Stimulated activated CD8-positive, alpha-beta memory T cell treated with anti-CD3 and anti-CD28 coated beads, Interleukin-7, amount 100 ng/mL, for 1 hour (primary cell): ENCODE measurements at places on chromosomes 16 and 17.
A peak's percentile ranks its signal among the peaks of the same experiment; 100 is the strongest.

GRCh38 chr16:30445408-30446202 lies at the start of gene SEPHS2:
TSS of gene SEPHS2 (minus strand) at chr16:30445874. CDS start at chr16:30445727, 147 bp downstream.
- DNase-seq, result peak; percentile 92

DNA sequence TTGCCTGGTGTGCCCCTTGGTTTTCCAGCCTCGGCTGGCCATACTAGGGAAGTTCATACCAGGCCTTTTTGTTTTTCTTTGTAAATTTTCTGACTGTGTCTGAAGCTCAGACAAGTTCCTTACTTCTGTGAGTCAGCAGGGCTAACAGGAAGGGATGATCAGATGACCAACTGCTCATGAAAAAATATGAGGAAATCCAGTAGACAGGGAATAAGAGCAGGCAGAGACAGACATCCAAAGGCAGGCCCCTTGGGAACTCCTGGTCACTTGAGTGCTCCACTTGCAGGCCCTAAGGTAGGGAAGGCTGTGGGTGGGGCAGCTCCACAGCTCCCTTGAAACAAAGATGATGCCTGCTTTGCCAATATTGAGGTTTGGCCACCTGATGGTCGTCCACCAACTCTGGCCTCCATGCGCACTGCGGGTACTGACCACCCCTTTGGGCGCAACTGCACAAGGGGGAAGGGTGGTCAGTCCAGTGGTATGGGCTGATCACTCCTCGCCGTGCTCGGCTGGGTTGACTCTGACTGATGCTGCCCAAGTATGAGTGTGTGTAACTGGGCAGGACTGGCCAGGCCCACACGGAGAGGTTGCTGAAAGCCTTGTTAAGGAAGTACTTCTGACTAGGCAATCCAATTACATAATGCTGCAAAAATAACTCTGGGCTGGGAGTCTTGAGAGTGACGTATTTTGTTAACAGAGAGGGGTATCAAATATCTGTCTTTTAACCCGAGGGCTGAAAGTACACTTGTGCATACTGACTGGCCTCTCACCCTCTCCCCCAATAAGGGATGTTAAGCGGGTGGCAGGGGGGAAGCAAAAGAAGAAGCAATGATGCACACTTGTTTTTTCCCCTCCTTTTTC lies 20.8 kb upstream of the ZFHX3 start:
- no peak for DNase-seq

GRCh38 chr16:66662445-66663194 lies 33.9 kb downstream of the CMTM4 start:
- no peak for DNase-seq

DNA sequence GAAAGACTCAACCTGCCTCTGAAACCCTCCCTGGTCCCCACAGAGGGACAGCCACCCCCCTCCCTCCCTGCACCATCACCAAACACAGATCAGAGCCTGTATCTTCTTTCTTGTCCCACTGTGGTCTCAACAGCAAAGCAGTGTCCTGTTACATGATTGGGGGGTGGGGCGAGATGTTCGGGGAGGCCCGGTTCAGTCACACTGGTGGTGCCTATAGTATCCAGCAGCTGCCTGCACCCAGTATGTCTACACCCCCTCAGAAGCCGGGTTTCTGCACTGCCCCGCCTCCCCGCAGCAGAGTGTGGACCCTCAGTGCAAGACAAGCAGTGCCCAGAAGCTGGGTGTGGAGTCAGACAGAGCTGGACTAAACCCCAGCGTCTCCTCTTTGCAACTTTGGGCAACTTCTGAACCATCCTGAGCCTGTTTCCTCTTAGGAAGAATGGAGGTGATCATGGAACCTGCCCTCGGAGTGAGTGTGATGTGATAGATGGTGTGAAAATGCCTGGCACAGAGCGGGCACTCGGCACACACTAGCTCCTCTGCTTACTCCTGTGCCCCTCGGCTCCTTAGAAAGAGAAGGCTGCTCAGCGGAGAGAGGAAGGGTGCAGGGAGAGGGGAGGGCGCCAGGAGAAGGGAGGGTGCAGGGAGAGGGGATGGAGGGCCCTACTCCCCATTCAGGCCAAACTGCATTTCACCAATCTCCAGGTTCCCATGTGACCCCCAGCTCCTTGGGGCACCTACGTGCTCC lies 84.0 kb upstream of the TNRC6C start:
- DNase-seq, result no peak

GRCh38 chr17:69540356-69540755 lies 125.9 kb downstream of the MAP2K6 start:
- no peak for DNase-seq

- no peak for DNase-seq
These were observed 108.5 kb downstream of the MAF start for GRCh38 chr16:79492036-79492435.

GRCh38 chr17:82242698-82242976 lies 13.8 kb downstream of the SLC16A3 start:
- DNase-seq, result no peak

GRCh38 chr16:17343028-17343427 lies 127.7 kb downstream of the XYLT1 start:
- DNase-seq, result no peak

GRCh38 chr17:72775919-72776318 lies 316.6 kb downstream of the SLC39A11 start:
- DNase-seq, result no peak

GRCh38 chr16:20867585-20867984 lies 32.6 kb downstream of the DCUN1D3 start:
- DNase-seq, result no peak

- DNase-seq, result no peak
These were observed 52.5 kb downstream of the TEKT5 start for GRCh38 chr16:10641953-10642949.

DNA sequence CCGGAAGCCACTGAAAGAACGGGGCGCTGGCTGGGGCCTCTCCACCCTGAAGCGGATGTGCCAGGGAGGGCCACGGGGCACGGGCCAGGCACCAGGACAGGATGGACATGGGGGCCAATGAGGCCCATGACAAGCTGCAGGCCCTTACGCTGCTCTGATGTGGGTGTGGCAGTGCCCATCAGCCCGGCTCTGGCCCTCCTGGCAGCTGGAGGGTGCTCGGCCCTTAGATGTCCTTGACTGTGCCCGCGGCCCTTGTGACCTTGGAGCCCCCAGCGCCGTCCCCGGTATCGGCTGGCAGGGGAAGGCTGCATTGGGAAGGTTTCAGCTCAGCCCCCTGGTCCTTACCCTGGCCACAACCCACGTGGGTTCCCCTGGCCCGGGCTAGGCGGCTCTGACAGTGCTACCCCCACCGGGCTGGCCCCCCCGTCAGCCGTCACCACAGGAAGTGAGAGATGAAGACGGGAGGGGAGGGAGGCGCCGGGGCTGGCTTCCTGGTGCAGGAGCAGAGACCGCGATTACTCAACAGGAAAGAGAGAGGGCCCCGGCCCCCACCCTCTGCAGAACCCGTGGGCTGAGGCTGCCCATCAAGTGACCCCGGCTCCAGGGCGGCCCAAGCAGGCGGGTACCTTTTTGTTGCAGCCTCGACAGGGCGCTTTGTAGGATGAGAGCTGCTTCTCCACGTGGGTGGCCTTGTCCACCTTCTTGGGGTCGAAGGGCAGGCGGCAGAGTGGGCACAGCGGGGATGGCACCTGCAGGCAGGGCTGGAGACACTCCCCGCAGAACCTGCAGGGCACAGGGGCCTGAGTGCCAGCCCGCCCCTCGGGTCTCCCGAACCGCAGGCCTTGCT lies 5.3 kb downstream of the RNF166 start:
- DNase-seq, result peak; percentile 91

DNA sequence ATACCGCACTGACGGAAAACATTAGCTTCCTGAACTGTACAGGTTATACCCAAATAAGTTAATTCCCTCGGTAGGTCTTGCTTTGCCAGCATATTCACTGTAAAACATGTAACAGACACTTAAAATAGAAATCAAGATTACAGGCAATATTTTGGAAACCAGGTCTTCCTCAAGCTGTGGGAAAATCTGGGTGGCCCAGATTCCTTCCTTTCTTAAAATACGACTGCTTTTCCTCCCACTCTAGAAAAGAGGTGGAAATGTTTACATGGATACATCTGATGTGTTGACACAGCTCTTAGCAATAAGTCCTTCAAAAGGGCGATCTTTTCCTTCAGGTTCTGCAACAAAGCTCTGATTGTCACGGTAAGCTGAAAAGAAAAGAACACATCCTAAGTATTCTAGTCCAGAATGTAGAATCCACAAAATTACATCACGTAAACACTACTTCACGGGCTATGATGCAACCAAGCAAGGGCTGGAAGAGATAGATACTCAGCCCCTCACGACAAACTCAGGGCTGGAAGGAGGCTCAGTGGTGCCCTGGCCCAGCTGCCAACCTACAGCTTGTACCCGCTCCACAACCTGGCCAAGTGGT lies 18.4 kb downstream of the STX8 start:
- no peak for DNase-seq

DNA sequence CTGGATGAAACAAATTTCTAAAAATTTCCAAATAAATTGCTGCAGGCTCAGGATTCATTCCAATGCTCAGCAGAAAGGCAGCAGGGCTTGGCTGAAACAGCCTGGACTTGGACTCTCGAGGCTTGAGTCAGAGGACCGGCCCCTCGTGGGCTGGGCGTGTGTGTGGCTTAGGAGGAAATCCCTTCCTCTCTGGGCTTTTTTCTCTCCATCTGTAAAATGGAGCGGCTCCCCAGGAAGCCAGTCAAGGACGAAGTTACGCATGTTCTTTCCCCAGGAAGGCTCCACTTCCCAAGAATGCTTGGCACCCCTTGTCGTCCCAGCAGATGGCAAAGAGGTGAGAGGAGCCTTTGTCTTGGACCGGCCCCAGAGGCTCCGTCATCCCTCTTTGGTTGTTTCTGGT lies 13.5 kb downstream of the SLC46A1 start:
- no peak for DNase-seq

DNA sequence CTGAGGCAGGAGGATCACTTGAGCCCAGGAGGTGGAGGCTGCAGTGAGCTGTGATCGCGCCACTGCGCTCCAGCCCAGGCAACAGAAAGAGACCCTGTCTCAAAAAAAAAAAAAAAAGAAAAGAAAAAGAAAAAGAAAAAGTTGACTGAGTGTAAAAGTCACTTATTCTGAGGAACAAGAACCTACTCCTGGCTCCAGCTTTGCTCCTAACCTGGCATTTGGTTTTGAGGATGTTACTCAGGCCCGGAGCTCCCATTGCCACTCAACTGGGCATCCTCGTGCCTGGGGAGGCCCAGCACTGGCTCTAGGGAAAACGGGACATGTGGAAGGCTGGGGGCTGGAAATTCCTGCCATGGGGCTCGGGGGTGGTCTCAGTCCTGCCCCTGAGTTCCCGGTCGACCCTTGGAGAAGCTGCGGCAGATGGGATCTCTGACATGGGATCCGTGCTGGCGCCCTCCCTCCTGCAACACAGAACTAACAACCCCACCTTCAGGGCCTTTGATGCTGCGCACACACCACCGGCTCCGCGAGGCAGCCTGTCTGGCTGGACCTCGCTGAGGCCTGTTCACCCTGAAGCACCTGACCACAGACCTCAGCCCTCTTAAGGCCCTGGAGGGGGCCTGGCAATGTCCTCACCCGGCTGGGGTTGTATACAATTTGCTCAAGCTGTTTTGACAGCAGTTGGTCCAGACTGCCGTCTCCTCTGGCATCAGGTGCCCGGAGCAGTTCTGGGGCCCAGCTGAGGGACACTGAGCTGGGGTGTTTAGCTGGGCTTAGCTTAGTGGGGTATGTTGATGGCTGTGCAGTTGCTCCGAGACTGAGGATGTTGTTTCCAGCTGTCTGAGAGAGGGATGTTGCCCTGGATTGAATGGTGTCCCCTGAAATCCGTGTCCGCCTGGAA lies 12.3 kb downstream of the CD7 start:
- DNase-seq, result no peak

GRCh38 chr17:19397556-19398041 lies 10.6 kb upstream of the MFAP4 start:
- no peak for DNase-seq

DNA sequence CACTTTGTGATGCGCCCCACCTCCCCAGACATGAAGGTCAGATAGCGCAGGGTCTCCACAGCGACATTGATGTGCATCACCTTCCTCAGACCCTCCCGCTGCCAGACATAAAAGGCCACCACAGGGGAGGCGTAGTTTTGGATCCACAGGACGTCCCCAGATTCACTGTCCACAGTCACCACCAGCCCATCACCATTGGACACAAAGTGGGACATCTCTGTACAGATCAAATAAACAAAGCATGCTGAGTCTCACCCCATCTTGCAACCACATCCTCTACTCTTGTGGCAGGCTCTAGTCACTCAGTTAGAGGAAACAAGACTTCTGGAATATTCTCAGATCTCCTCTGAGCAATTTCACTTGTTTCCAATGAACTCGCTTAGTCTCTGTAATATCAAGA lies 46.3 kb upstream of the ICAM2 start:
- no peak for DNase-seq

- no peak for DNase-seq
These were observed 123.6 kb downstream of the OR1D5 start for GRCh38 chr17:2939714-2940351.

GRCh38 chr17:8125947-8126490 lies 2.1 kb upstream of the HES7 start:
- DNase-seq, result no peak

- DNase-seq, result no peak
These were observed 30.1 kb downstream of the VPS35 start for GRCh38 chr16:46658925-46659324.

DNA sequence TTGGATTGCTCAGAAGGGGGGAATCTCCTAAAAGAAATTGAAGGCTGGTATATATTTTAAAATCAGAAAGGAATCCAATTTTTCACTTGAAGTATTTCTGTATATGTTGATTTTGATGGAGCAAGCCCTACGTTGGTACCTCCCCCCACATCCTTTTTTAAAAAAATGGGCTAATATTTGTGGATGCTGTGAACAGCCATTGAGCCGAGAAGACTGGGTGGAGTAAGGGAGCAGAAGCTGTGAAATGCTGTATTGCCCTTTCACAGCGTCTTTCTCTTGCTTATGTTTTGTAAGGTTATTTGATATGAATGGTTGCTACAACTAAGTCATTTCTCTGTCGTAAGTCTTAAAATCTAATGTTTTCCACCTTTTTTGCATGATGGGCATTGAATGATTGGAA lies 2.3 kb downstream of the PAFAH1B1 start:
- DNase-seq, result no peak

DNA sequence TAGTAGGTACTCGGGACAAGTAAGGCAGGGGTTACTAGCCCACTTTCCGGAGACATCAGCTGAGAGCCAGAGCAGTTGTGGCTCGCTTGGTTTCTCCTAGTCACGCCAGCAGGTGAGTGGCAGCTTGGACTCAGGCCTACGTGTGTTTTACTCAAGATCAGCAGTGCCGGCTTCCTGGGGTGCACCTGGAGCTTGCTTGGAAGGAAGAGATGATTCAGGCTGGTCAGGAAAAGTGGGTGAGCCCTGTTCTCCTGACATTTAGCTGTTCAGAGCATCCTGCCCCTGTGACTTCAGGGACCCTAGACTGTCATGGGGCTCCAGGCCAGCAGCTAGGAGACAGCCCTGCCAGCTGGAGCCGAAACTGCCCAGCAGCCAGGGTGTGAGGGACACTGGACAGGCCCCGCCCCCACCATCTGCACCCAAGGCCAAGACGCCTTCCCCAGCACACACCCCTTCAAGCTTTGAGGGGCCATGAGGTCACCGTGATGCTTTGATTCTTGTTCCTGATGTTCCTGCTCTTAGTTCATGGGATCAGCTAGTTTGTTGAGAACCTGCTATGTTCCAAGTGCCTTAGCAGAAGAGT lies 238.0 kb upstream of the CIBAR2 start:
- no peak for DNase-seq
